ENCODE measurements at places on chromosomes 5 and 9. TPM values are rescaled to one million over a fixed set of nuclear protein-coding genes. Genes with fewer than 3 reads are reported as not detected.

The FBP1 gene
- 0.36 TPM for total RNA-seq

The FBXL7 gene
- not detected for total RNA-seq

The LECT2 gene
- not detected for total RNA-seq

The TAF11L6 gene
- total RNA-seq: not detected

The PCDHGA3 gene
- not detected for total RNA-seq

The ASPN gene
- total RNA-seq: not detected

The OTP gene
- 0.05 TPM for total RNA-seq

The ENHO gene
- total RNA-seq: 7.2 TPM

The HAND1 gene
- total RNA-seq: 0.10 TPM

The SHOC1 gene
- 0.10 TPM for total RNA-seq

The HTR4 gene
- not detected for total RNA-seq

The C9orf153 gene
- not detected for total RNA-seq

The DNM1 gene
- 18.7 TPM for total RNA-seq

The OR5C1 gene
- total RNA-seq: not detected

The ANKRD31 gene
- not detected for total RNA-seq

The SPARC gene
- total RNA-seq: 228 TPM

The ZNF366 gene
- total RNA-seq: not detected

The AGXT2 gene
- not detected for total RNA-seq

The NRARP gene
- total RNA-seq: 16.9 TPM

The CCDC171 gene
- total RNA-seq: 1.5 TPM

The LCN15 gene
- total RNA-seq: 0.05 TPM

The DAB2IP gene
- 18.4 TPM for total RNA-seq

The ARSI gene
- 18.6 TPM for total RNA-seq

The FRRS1L gene
- total RNA-seq: 2.3 TPM

The HSPB3 gene
- total RNA-seq: not detected

The NREP gene
- total RNA-seq: 4.9 TPM

The VCAN gene
- total RNA-seq: 0.72 TPM

The CARD6 gene
- total RNA-seq: 0.49 TPM

The EMB gene
- total RNA-seq: 65.9 TPM

The GABRA1 gene
- total RNA-seq: not detected

The RORB gene
- 0.08 TPM for total RNA-seq

All from Panc1 (cell line).